ENCODE measurements at places on chromosomes 13 and 19.

DNA sequence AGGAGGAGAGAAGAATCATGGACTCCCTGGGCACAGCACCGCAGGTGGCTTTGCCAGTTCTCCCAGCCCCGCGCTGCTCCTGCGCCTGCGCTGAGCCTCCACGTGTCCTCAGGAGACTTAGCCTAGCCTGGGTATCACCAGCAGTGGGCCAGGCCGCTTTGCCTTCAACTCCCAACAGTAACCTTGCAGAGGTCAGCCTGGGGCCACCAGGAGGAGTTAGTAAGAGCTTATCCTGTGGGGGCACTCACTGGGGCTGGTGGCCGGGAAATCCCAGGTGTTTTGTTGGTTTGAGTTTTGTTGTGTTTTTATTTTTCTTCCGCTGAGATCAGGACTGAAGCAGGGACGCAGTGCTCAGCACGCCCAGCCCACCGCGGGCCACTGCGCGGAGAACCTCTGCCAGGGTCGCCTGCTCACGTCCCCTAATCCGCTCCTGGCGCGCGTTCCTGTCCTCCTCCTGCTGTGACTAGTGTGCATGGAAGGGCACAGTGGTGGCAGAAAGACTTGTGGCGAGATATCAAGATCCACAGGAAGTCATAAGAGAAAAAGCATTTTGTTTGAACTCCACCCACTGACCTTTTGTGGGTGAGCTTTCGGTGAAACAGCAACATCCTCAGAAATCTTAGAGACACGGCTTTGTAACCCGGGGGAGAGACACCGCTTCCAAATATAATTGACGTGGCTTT lies 207.4 kb upstream of the RFC3 start:
- no peak for DNase-seq

DNA sequence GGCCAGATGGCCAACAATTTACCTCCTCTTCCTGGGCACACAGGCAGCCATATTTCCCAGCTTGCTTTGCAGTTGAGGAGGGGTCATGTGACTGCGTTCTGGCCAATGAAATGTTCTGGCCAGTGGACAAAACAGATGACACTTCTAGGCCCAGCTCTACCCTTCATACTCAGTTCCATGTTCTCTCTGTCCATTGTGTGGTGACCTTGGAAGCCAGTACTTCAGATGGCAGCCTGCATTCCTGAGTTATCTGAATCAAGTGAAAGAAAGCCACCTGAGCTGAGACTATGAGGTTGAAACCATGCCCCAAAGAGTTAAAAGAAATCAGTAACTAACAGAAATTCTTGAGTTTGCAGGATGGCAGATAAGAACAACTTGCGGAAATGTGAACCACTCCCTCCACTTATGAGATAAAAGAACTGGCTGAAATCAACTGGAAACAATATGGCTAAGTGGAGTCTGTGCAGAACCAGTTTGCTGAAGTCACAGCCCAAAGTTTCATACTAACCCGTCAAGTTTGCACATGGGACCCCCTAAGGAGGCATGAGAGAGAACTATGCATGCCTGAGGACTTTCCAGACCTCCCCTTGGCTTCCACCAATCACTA lies 8.1 kb downstream of the FAM187B start:
- no peak for DNase-seq

GRCh38 chr13:52651897-52652195 lies 790 bp upstream of the SUGT1 start:
- no peak for DNase-seq

GRCh38 chr13:52070929-52071523 lies 46.5 kb downstream of the UTP14C start:
- no peak for DNase-seq

DNA sequence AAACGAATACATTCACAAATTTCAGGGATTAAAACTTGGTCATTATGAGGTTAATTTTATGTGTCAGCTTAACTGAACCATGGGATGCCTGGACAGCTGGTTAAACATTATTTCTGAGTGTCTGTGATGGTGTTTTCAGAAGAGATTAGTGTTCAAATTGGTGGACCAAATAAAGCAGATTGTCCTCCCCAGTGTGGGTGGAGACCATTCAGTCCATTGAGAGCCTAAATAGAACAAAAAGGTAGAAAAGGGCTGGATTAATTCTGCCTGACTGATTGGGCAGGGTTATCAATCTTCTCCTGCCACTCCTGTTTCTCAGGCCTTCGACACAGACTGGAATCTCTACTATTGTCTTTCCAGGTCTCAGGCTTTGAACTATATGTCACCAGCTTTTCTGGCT lies 203.8 kb upstream of the SLITRK6 start:
- DNase-seq = no peak

DNA sequence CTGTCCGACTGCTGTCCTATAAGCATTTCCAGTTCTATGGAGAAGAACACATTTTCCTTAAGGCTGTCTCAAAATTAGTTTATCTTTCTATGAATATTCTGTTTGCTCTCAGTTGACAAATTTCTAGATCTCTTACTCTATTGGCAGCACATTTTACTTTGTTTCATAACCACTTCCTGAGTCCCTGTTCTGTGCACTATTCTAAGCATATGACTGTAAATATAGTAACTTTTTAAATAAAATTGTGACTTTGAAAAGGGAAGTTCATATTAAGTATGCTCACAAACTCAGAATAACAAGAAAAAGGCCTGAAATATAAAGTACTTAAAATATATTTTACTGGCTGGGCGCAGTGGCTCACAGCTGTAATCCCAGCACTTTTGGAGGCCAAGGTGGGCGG lies 56.5 kb upstream of the HTR2A start:
- no peak for DNase-seq

DNA sequence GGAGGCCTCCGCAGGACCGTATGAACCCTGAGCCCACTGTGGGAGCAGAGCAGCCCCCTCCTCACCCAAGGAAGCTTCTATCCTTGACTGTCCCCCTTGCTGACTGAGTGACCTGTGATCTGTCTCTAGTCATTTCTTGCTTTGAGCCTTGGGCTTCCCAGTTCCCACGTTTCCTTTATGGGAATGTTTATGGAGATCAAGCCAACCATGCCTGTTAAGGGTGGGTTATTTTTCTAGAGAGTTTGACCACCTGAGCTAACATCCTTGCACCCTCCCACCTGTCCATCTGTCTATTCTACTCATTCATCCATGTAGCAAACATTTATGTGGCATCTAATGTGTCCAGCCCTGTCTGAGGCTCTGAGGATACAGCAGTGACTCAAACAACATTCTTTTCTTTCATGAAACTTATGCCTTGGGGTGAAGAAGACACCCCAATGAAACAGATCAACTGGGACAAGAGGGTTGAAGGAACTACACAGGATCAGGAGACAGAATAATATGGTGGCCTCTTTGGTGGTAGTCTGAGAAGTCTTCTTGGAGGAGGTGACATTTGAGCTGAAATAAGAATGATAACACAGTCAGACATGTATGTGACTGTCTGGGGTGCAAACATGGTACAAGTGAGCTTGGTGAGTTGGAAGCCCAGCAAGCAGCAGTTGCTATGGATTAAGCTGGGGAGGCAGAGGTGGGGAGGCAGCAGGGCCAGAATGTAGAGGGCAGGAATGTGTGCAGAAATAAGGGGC lies 30.5 kb downstream of the CERS4 start:
- no peak for DNase-seq

- DNase-seq = no peak
Observed at GRCh38 chr19:6067975-6068374, 42.3 kb downstream of the RFX2 start.

DNA sequence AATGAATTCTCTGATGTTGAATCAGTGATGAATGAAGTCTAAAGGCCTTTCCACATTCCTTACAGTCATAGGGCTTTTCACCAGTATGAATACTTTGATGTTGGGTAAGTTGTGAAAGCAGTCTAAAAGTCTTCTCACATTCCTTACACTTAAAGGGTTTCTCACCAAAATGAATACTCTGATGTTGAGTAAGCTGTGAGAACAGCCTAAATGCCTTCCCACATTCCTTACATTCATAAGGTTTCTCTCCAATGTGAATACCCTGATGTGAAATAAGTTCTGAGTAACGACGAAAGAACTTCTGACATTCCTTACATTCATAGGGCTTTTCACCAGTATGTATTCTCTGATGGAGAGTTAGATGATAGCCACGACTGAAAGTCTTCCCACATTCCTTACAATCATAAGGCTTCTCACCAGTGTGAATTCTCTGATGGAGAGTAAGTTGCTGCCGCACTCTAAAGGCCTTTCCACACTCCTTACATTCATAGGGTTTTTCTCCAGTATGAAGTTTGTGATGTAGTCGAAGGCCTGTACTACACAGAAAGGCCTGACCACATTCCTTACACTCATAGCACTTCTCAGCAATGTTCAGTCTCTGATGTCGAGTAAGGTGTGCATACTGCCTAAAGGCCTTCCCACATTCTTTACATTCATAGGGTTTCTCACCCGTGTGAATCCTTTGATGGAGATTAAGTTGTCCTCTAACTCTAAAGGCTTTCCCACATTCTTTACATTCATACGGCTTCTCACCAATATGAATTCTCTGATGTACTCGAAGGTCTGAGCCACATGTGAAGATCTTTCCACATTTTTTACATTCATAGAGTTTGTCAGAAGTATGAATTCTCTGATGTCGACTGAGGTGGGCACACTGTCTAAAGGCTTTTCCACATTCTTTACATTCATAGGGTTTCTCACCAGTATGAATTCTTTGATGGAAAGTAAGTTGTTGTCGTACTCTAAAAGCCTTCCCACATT lies 19.9 kb downstream of the ZFP30 start:
- DNase-seq = no peak

GRCh38 chr13:67935626-67936025 lies 705.5 kb upstream of the PCDH9 start:
- DNase-seq = no peak

GRCh38 chr19:7507884-7508283 lies 8.0 kb upstream of the ZNF358 start:
- DNase-seq = no peak

- DNase-seq = no peak
Observed at GRCh38 chr13:31638577-31638976, 100.7 kb upstream of the RXFP2 start.

DNA sequence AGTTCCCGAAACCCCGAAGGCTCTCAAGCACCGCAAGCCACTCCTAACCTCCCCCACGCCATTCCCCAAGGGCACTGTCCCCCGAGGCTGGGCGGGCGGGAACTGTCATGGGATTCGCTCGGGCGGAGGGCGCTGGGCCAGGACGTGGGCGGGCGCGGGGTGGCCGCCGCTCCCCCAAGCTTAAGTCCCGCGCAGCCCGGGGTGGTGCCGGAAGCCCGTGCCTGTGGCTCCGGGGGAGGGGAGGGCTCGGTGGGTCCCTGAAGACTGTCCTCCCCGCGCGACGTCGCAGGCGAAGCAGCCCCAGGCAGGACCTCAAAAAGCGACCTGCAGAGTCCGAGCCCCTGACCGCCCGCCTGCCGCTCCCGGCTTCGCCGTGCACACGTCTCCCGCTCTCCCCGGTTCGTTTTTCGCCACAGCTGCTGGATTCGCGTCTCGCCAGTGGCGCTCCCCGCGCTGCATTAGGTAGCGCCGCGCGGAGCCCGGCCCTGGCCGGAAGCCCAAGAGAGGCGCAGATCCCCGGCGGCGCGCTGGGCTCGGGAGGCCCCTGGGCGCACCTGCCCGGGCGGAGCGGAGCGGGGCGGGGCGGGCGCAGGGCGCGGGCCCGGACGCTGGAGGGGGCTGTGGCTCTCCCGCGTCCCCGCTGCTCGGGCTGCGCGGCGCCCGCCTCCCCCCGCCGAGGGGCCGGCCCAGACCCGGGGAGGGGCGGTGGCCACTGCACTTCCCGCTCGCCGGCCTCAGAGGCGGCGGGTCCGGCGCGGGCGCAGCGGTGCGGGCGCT lies at the start of gene FARP1:
Gene FARP1, plus strand, starts transcription at position 715 of the 777 bp plus-strand sequence. CDS start 70,149 bp downstream, outside the sequence.
- DNase-seq = peak; percentile 75

GRCh38 chr13:75554464-75554863 lies 4.9 kb downstream of the UCHL3 start:
- no peak for DNase-seq

DNA sequence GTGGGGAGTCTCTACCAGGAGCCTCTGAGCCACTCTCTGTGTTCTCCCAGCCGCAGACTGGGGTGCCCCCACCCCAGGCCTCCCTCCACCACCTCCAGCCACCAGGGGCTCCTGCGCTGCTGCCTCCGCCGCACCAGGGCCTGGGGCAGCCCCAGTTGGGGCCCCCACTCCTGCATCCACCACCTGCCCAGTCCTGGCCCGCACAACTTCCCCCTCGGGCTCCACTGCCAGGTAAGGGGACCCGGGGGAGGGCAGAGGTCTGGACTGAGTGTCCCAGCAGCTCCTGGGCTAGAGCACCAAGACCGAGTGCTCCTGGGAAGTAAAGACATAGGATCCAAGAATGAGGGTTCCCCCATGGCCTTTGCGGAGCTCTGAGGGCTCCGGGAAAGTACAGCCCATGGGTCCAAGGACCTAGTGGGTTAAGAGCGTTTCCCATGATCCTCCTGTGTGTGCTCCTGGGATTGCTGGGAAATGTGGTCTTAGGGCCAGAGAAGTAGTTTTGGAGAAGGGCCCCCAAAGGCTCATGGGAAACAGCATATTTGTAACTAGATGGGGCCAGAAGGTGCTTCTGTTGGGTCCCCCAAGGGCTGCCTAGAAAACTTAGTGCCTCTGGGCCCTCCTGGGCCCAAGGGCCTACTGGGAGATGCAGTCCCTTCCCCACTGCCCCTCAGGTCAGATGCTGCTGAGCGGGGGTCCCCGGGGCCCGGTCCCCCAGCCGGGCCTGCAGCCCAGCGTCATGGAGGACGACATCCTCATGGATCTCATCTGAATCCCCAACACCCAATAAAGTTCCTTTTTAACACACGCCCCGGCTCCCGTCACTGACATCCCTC lies 14.6 kb upstream of the PTOV1 start:
- DNase-seq = no peak

DNA sequence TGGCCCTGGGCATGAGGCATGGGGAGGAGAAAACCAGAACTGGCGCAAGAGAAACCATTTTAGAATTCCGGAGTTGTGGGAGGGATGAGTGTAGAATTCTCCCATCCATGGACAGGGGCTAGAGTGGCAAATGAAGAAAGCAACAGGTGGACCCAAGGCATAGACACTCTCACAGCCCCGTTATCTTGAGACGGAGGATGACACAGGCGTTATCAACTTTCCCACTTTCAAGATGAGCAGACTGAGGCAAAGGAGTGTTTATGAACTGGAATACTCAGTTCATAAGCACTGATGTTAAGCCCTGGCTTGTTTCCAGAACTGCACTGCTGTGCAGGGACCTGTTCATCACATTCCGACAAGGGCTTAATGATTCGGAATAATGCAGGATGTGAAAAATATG lies 1.1 kb upstream of the GTF3A start:
- DNase-seq = no peak

GRCh38 chr13:76667551-76667950 lies 218.7 kb downstream of the KCTD12 start:
- no peak for DNase-seq

- no peak for DNase-seq
Observed at GRCh38 chr13:44818428-44818827, 170.8 kb downstream of the NUFIP1 start.
